AG08395 (cell line): ENCODE measurements at places on chromosomes 2 and 18.

DNA sequence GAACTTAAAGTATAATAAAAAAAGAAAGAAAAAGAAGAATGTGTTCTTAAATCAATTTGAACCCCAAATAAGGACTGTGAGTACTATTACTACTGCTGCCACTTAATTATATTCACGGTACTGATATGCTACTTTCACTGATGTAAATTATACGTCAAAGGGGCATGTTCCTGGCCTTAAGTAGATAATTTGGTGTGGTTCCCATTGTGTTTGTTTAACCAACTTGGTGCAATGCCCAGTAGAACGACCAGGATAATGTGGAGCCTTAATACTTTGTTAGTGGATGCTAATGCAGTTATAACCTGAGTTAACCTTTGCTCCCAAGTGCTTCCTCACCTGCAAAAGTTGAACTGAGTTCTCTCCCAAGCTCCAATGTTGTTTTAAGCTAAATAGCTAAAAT, 142.0 kb downstream of the NR4A2 start:
- no peak for DNase-seq

GRCh38 chr2:198440833-198441232, 636.4 kb downstream of the PLCL1 start:
- no peak for DNase-seq

DNA sequence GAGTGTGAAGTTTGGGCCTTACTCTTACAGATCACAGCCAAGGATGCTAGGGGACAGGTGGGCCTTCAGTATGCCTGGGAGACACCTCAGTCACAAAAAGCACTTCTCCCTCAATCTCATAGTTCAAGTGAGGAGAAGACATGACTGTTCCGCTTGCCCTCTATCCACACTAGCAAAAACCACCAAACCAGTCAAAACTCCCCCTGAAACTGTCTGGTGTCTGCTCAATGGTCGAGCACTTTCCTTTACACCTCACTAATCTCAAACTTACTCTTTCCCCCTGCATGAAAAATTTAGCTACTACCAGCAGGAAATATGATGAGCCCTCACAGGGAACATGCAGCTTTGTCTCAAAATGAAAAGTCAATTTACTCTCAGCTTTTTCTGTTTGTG, 232.2 kb downstream of the TRIB2 start:
- DNase-seq = no peak

GRCh38 chr2:205746420-205746785, 64.1 kb downstream of the NRP2 start:
- no peak for DNase-seq
